ENCODE measurements at places on chromosomes 13 and 19.

- DNase-seq: no peak
These were observed 4.2 kb upstream of the PAFAH1B3 start for GRCh38 chr19:42306646-42307045.

DNA sequence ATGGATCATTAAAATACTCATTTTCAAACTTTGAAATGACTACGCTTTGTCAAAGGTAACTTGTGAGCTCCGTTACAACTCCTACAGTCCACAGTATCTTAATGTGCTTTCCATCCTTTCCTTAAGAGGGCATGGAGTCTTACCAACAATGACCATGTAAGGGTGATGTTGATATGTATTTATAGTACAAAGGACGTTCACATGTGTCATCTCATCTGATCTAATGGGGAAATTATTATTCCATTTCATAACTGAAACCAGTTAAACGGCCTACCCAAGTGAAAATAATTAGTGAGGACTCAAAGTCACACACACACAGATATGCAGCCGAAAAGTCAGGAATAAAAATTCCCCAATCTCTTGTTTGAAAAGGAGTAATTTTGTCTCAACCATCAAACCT lies 9.6 kb downstream of the USP12 start:
- DNase-seq: no peak

- peak; percentile 64 for DNase-seq
These were observed 33.6 kb upstream of the NANOS3 start for GRCh38 chr19:13843104-13843921.

- DNase-seq: no peak
These were observed 6.7 kb downstream of the SIGLEC11 start for GRCh38 chr19:49954092-49954829.

DNA sequence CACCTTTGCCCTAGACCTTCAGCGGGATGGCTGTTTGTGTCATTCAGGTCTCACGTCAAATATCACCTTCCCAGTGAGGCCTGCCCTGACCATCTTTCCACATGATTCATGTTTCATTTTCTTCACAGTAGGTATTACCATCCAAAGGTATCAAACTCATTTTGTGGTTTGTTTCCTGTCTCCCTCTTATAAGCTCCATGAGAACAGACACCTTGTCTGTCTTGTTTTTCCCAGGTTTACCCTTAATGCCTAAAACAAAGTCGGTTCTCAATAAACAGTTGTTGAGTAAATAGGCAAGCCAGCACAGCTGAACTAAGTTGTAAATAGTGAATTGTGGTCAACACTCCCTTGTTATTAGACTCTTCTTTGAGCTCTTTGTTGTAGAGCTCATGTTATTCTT lies 122.6 kb upstream of the GJB6 start:
- DNase-seq: no peak

- no peak for DNase-seq
These were observed 216.2 kb downstream of the IRS2 start for GRCh38 chr13:109569958-109570711.

DNA sequence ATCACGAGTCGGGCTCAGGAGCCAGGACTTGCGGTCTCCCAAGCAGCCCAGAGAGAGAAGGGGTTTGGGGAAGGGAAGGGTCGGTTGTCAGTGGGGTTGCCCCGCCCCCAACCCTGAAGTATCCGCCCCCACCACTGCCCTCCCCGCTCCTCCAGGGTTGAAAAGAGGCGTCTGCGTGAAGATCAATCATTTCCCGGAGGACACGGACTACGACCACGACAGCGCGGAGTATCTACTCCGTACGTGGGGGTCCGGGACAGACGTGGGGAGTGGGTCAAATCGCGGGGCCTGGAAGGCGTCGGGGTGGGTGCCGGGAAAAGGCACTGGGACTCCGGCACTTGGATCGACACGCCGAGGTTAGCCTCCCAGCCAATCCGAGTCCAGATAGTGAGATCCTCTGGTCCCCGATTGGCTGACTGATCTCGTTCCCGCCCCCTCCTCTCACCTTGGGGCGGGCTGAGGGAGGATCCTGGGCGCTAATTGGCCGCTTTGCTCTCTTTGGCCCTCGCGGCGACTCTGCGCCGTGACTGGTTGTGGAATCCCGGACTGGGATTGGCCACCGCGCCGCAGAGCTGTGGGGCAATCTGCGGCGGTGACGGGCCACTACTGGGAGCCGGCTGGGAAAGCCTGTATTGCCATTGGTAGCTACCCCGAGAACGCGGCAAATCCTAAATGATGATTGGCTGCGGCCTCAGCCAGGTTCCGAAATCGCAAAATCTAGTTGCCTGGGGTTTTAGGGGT lies 13.3 kb upstream of the CACNG6 start:
- no peak for DNase-seq

DNA sequence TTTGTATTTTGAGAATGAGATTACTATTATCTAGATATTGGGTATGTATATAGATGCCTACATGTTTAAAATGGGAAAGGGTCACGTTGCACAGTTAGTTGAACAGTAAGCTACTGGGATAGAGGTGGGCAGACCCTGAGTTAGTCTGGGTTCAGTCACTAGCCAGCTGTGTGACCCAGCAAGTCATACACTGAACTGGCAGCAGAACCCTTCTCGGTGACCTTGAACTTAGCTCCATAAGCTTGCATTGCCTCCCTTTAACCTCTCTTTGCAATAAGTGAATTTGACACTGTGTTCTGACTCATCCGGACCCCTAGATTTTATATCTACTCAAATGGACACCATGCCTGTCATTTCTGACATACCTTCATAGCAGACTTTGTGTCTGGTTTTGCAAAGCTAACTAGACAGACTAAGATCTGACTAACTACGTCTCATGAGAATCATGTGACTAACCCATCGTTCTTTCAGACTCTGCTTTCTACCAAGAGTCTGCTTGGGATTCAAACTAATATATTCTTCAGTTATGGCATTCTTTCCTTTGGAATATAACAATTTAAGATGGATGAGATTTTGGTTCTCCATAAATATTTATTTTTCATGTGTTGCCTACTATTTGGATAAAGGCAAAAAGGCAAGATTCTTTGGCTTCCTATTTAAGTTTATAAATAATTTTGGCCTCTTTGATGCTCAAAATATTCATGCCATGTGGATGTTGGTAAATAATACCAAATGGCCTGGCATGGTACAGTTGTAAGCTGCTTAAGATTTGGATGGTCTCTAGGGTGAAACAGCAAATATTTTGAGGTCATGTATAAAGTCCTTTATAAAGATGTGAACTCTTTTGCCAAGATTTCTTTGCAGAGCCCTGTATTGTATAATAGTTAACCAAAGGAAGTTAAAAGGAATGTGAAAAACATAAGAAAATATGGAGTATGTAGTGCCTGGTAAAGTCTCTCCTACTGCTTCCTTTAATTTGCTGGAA lies 159.3 kb downstream of the ITGBL1 start:
- DNase-seq: no peak

- DNase-seq: no peak
These were observed 94.3 kb downstream of the ERCC5 start for GRCh38 chr13:102940143-102940542.

DNA sequence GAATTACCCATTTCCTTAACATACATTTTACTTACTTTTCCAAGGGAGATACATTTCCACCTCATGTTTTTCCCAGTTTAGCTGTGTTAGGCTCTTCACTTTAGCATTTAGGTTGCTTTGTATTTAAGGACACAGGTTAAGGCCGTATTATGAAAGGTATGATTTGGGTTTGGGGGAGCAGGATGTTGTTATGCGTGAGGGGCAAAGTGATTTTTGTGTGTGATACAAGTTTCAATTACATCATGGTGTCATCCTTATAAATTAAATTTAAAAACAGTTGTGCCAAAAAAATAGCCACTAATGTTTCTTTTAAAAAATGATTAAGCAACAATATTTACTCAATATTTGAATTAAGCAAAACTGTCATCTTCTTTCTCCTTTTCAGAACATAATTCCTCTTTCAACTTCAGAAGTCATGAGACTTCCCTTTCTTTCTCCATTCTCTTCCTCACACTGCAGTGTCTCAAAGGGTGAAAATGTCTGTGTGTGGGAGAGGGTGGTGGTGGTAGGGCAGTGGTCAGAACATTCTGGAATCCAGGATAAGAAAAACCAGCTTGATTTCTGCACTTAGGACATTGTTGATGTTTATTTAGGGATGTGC lies 126.2 kb downstream of the KCNRG start:
- no peak for DNase-seq

- no peak for DNase-seq
These were observed 21.1 kb upstream of the CCDC97 start for GRCh38 chr19:41288673-41289530.

- DNase-seq: peak; percentile 37
These were observed 3.5 kb downstream of the LYPD5 start for GRCh38 chr19:43798546-43799409.

DNA sequence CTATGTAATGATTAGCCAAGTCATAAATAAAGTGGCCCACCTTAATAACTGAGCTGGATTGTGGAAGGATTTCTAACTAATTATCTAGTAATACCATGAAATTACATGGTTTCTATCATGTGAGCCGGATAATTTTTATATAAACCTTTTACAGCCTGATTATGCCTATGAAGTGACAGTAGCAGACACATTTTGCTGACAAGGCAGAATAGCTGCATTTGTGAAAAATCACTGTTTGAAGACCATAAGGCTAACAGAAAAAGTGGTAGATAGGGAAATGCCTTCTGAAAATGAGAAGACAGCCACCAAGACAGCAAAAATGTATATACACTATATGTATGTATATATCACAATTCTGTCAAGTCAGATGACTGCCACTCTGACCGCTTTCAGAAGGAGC lies 27.1 kb downstream of the SLITRK5 start:
- DNase-seq: no peak

DNA sequence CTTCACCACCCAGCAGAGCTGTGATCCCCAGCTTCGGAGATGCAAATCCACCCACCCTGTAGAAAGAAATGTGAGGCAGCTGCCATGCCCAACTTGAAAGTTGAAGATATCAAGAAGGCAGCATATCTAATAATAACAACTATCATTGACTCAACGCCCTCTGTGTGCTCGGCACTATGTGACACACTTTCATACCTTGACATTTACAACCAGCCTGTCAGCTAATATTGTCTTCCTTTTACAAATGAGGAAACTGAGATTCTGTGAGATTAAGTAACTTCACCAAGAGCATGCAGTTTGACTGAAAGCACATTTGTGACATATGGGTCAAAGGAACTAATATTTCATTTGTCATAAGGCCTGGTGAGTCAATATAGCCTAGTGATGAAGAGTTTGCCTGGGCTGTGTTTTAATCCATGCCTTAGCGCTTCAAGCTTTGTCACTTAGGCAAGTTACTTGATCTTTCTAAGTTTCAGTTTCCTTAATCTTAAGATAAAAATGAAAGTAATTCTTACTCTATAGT lies 137.0 kb downstream of the FLT1 start:
- DNase-seq: no peak

DNA sequence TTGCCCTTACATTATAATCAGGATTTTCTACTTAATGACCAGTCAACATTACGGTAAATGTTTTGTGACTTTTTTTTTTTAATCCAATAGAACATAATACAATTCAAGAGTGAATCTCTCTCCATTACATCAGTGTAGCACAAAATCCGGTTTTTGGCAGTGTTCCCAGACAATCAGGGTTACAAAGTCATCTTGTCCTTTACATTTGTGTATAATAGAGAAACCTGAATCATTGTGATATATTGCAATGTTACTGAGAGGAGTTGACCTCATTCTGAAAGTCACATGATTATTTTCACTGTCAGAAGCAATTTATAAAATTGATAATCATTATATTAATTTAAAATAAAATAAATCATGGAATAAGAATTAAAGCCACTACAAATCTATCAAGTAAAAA lies 1346.0 kb upstream of the SPRY2 start:
- DNase-seq: no peak

DNA sequence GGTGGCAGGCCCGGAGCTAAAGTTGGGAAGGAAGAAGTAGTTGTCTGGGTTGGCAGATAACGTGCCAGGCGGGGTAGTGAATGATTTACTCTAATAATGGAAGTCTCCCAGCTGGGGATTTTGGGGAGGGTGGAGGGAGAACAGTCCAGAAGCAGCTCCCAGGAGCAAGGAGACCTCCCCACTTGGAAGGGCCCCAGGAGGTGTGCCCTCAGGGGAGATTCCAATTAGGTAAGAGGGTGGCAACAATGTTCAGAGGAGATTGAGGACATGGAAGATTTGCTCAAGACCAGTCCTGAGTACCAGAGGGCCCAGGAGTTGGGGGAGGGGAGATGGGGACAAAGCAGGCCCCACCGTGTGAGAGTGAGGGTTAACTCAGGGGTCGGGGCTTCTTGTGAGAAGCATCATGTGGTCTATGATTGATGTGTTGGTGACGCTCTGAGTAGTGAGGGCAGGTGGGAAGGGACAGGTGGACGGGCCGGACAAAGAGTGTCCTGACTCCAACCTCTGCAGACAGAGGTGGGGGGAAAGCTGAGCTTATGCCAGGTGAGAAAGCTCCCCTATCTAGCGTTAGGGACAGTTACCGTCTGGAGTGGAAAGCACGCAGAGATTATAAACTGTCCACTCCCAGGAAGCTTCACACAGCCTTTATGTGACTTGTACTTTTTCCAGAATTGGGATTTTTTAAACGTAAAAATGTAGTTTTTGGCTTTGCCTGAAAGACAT lies 3.5 kb downstream of the SPINT2 start:
- DNase-seq: no peak

DNA sequence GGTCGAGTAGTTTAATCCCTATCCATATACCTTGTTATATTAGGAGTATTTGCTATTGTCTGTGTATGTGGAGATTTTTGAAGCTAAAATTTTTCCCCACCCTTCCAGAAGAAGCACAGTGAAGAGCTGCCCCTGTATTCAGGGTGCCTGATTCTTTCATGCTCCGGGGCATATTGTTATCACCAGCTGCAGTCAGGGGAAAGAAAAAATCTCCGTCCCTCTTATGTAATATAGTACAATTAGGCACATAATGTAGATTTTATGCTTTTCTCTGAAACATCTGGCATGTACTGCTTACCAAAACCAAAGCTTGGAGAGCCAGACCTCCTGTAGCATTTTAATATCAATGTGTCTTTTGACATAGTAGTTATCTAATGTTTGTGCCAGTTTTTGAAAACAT lies 214.9 kb upstream of the EDNRB start:
- DNase-seq: no peak

DNA sequence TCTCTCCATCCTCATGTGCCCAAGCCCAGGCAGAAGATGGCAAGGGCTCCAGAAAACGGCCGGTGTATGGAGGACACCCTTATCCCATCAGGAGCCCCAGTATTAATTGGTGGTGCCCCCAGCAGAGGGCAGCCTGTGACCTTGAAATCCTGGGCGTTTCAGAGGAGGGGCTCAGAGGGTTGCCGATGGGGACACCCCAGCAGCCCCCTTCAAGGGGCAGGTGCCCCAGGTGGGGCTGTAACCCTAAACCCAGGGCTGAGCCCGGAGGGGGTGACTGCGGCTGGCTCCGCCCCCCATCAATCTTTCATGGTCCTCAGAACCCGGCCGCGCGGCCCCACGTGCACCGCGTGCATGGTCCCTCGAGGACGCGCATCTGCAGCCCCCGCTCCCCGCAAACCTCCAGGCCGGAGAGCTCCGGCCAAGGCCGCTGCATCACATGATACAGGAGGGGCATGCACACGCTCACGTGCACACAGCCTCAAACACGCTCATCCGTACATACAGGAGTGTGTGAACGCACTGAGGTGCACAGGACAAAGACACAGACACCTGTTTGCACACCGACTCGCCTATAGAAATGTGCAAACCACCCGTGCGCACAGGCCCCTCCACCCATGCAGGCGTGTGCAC lies 949 bp downstream of the RAB3A start:
- no peak for DNase-seq

Measured in NCI-H510A (cell line).